ENCODE measurements at places on chromosomes 12 and 14.

DNA sequence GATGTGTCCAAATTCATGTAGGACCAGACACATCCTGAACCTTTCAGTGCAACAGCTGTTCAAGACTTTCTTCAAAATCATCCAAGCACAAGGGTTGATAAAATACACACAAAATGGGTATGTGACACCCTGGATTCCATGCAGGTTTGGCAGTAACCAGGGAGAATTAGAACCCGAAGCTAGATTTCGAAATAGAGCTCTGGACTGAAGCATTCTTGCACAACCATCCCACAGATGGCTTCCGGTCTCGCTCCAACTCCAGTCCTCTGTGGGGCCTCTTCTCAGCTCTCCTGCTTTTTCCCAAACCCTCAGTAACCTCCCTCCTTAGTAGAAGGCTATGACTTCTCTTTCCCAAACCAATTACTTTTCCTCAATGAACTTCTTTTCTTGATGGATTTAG lies 171.3 kb downstream of the TTC7B start:
- no peak for DNase-seq

DNA sequence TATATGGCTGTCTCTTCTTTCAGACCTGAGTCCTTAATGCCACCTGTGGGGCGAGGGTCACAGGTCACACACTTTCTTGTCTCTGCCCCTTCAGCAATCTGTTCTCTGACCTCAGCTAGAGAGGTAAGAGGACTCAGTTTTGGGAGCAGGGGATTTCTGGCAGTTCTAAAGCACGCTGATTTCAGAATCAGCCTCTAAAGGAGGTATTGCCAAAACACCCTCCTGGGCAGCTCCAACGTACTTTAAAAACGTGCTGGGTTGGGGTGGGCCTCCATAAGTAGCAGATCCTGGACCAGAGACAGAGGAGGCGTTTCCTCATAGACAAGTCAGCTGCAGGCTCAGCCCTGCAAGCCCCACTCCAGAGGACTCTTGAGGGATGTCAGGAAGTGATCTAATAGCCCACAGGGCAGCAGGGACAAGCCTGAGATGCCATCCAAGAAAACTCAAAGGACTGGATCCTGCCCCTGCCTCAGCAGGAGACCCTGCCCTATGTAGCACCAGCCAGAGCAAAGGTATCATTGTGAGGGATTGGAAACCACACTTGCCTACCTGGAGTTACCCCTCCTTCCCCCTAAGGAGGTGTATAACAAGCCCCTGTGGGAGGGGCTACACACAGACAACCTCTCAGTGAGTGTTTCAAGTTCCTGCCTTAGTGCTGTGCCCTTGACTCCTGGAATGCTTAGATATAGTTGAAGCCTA lies 8.5 kb downstream of the CTDSP2 start:
- DNase-seq = no peak

GRCh38 chr12:11795913-11796459 lies 146.5 kb downstream of the ETV6 start:
- no peak for DNase-seq

GRCh38 chr12:113582521-113583218 lies 111.0 kb upstream of the LHX5 start:
- no peak for DNase-seq

DNA sequence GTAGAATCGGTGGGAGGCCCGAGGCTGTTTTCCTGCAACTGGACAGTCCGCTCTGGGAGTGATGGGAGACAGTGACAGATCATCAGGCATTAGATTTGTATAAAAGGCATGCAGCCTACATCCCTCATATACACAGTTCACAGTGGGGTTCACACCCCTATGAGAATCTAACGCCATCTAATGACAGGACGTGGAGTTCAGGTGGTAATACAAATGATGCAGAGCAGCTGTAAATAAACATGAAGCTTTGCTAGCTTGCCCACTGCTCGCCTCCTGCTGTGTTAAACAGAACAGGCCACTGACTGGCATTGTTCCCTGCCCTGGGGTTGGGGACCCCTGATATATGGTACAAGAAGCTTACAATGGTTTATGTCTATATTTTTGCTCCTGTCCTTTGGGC lies 179.0 kb downstream of the LRFN5 start:
- no peak for DNase-seq

DNA sequence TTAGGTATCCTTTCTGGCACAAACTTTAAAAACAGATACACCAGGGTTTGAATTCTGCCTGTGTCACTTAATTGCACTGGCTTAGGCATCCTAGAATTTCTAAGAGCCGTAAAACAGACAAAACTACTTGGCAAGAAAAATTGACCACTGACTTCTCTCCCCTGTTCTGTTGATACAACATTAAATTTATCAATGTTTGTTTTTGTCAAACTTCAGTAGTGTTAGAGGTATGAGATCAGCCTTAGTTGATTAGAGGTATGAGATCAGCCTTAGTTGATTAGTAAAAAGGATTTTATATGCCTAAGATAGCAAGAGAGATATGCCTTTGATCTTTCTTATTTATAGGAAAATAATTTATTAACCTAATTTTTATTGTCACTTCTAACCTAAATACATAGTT lies 283.2 kb downstream of the FBXL14 start:
- no peak for DNase-seq

DNA sequence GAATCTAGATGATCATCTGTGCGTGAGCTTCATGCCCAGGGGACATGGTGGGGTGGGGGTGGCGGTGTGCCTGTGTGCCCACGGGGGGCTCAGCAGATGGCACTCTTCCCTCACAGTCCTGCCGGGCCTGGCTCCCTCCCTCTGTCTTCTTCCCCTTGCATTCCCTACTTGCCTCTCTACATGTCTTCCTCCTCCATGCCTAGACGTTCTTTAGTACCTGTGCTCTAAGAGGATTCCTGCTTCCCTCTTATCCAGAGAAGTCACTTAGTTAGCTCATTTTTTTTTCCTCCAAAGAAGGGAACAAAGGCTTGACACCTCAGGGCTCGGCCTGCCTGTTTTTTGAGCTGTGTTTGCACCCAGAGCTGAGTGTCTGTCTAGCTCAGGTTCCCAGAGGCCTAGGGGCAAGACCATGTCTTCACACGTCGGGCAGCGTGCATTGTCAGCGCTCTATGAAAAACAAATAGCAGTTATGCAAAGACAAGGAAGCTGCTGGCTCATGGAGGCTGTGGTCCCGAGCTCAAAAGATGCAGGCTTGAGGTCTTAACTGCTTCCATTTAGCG lies 48.8 kb downstream of the NINJ2 start:
- DNase-seq = no peak

- DNase-seq = no peak
These were observed 80.1 kb downstream of the DACT1 start for GRCh38 chr14:58717813-58718212.

- DNase-seq = no peak
These were observed 70.0 kb upstream of the HMGA2 start for GRCh38 chr12:65754290-65754689.

- DNase-seq = no peak
These were observed 1.9 kb upstream of the MYBPC1 start for GRCh38 chr12:101592921-101593320.

DNA sequence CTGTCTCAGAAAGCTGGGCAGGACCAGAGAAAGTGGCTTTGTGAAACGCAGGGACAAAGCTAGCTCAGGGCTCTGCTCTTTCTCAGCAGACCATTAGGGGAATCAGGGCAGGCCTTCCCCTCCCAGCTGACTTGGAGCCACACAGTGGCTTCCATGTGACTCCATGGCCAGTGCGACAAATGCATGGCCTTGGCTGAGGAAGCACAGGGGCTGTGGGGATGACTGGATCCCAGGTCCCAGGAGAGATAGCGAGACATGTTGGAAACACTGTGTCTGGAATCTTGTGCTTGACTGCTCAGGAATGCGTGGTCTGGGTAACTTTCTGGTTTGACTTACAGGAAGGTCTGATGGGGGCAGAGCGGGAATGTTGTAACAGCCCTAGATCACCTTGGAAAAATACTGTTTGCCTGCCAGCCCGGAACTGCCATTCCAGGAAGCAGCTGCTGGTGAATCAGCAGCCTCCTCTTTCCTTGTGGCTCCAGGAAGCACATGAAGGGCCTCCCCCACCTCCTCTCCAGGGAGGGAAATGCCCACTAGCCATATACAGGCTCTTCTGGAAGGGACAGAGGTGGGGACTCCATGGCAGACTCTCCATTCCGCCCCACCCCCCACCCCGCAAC lies 133.5 kb upstream of the HIF1A start:
- no peak for DNase-seq

DNA sequence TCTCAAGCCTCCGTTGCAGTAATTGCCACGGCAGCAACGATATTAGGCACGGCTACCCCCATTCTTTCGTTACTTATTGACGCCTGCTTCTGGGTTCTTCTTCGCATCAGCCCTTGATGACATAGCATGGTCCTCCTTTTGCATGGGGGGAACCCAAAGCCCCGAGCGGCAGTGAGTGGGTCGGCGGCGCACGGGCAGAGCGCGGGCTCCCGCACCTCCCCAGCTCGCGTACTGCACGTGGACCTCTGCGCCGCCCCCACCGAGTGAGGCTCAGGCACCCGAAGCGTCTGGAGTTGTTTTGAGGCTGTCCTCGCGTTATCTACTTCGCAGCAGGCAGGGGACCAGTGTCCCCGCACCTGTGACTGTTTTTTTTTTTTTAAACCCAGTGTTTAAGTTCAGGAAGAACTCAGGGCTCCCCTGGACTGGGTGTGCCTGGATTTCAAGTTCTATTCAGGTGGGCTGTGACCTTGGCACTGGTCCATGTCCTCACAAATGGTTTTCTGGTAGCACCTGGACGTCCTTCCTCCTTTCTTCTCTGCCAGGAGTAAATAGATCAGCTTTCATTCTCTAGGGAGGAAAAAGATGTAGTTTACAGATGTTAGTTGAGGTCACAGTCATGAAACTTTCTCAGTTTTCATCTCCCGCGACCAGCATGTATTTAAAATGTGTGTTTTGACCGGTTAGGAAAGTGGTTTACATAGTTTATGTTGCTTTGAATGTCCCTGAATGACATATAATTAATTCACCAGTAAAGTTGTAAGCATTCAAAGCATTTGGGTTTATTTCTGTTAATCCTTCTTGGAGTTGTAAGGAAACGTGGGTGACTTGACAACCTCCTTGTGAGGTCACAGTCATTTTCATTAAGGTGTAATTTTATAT lies 1.4 kb upstream of the FOXN4 start:
- DNase-seq = no peak

DNA sequence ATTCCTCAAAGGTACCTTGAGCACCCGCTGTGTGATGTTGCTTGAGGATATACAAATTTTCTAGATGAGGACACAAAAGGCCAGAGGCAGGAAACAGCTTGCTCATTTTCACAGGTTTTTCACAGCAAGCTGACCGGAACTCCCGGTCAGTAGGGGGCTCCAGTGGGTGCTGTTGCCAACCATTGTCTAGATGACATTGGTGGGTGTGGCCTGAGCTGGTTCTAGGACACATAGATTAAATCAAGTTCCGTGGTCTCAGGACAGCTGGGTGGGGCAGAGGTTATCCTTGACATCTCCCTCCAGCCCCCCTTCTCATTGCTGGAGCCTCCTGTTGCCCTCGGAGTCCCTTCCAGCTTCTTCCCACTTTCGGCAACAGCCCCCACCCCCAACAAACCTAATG lies 153.6 kb upstream of the FKBP4 start:
- DNase-seq = no peak

GRCh38 chr12:124449623-124450375 lies 117.6 kb downstream of the NCOR2 start:
- no peak for DNase-seq

DNA sequence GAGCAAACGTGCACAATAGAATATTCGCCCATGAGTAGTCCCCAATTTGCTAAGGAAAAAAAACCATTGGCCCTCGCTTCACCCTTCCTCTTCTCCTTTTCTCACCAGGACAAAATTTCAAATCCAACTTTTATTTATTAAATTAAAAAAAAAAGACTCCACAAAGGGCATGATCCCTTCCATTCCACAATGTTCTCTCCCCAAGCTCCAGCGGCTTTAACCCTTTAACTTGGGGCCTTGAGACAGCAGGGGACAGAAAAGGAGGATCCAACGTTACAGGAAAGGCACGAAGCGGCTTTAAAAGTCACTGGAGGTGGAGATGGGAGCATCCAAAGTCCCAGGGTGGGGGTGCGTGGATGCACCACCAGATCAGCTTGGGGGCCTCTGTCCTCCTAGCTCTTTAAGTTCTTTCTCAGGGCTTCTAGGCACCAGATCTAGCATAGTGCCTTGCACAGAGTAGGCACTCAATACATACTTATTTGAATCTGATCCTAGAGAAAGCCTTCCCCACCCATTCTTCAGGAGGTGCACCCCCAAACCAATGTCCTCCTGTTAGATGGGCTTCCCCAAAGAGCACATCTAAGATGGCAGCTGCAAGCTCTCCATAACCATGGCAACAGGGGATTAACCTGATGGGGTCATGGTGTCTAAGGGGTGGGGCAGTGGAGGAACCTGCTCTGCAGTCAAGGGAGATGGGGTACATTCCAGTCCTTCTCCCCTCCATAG lies 5.2 kb upstream of the AAAS start:
- no peak for DNase-seq

- DNase-seq = no peak
These were observed 48.2 kb downstream of the SLC38A4 start for GRCh38 chr12:46777587-46777986.

- DNase-seq = no peak
These were observed at the start of gene C1S for GRCh38 chr12:7060353-7060954. Gene C1S (plus strand): TSS chr12:7060718. CDS start chr12:7061913, 1,195 bp downstream.

- no peak for DNase-seq
These were observed 303.4 kb downstream of the SEC23A start for GRCh38 chr14:38799671-38800070.

- no peak for DNase-seq
These were observed 474 bp upstream of the CIT start for GRCh38 chr12:119877639-119877948.

DNA sequence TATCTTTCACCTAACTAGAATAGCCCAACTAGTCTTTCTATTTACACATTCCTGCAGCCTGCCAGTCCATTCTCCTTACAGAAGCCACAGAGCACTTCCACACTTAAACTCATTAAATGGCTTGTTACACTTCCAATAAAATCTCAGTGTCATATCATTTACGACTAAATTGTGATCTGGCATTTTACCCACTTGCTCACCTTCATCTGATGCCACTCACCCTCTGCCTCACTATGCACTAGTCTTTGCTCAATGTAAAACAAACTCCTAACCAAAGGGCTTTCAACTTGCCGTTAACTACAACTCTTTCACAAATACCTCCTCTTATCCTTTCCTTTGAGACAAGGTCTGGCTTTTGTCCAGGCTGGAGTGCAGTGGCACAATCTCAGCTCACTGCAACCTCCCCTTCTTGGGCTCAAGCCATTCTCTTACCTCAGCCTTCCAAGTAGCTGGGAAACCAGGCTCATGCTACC lies 24.1 kb downstream of the YAF2 start:
- no peak for DNase-seq

GRCh38 chr14:105151838-105152793 lies 16.5 kb downstream of the JAG2 start:
- DNase-seq = no peak

DNA sequence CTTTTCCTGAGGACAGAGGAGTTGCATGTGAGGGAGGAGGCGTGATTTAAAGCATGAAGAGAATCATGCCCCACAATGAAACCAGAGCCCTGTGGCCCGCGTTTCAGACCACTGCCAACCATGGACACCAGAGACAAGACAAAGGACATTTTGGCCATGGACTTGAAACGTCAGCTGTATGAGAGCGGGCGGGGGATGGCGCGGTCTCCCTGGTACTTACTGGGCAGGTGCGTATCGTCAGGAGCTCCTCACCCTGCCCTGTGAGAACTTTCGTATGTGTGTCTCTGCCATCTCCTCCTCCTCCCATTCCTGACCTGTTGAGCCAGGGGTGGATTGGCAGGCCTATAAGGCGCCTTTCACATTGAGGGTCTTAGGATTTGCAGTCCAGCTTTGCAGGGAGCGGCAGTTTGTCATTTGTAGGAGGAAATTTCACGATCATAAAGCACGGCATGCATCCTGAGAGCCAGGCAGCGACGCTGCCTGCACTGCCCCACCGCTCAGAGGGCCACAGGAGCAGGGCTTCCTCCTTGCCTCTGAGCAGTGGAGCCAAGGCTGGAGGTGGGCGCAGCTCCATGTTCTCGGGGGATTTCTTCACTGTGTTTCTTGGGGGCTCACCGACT lies 22.2 kb downstream of the SFSWAP start:
- no peak for DNase-seq
